ENCODE measurements at places on chromosomes 1 and 21.
A peak's percentile ranks its signal among the peaks of the same experiment; 100 is the strongest.

- no peak for DNase-seq
Observed at GRCh38 chr1:87867626-87868025, 538.9 kb downstream of the LMO4 start.

DNA sequence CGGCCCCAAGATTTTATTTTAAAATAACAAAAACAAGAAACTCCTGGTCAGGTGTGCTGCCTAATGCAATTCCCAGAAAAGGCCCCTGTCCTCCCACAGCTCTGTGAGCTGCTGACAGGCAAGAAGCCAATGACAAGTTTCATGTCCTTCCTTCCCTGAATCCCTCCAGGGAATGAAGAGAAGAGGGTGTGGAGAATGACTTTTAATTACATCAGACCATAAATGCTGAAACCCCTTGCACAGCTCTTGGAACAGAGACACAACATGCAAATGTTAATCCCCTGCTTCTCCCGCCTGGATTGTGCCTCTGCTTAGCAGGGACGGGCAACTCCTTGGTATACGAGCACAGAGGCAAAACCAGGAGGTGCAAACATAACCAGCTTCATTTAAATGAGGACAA is 228.1 kb upstream of the CAMK1G start:
- no peak for DNase-seq

DNA sequence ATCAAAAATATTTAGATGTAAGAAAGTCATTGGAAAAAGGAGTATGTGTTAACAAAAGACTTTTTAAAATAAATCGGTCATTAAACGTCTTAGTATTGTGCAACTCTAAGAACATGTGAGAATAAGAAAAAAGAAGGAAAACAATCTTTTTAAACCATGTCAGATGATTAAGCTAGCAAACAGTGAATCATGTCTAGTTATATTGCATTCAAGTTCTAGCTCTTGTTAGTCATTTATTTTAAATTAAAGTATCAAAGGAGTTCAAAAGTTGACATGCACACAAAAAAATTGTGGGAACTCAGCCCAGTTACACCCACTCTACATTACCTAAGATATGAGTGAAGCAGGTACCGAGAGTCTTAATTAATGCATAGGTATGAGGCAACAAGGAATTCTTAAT is 9.8 kb downstream of the FRRS1 start:
- no peak for DNase-seq

DNA sequence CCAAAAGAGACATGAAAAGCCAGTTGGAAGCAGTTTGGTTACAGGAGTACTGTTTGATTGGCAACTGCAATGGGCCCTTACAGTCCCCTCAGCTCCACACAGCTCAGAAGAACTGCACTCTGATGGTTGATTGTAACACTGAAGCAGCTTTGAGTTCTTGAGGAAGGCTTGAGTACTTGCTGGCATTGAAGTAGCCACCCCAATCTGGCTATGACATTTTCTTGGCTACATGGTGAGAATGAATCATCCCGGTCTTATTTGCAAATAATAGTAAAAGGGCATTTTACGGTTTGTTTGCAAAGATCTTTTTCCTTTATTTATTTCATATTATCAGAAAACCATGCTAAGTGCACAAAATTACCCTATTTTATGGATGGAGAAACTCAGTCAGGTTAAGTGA is 159.7 kb upstream of the BEND5 start:
- DNase-seq, result no peak

- DNase-seq, result no peak
Observed at GRCh38 chr1:231778009-231778719, 151.6 kb downstream of the DISC1 start.

DNA sequence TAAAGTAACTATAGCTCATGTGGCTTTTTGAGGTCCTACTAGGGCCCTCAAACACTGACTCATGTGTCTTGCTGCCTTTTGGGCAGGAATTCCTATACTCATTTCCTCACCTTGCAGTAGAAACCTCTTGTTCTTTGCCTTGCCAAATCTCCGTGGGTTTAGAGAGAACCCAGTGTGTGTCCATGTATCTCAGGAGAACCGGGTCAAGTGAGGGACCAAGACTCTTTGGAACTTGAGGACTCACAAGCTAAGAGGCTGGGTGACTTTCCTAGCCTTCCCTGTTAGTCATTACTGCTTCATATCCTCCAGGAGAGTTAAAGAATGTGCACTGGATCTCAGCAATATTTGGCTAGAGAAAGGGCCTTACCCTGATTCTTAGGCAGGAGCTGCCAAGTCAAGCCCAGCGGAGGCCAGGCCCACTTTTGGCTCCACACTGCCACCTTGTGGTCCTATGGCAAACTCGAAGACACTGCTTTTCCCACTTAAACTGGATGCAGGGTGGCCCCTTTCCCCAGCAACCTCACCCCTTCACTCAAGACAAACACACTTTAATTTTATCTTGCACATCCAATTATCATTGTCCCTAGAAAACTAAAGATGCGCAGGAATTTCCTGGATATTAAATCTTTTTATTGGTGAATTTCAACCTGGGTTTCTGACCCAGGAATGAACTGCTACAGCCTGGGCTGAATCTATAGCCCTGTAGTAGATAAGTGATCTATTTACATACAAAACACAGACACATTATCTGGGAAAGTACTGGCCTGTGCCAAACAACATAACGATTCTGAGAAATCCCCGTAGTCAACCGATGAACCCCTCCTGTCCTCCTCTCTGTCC is 10.6 kb downstream of the AVPR1B start:
- peak; percentile 16 for DNase-seq

- no peak for DNase-seq
Observed at GRCh38 chr1:36874271-36875060, 159.8 kb downstream of the GRIK3 start.

GRCh38 chr1:48082271-48082962 is 85.2 kb upstream of the TRABD2B start:
- no peak for DNase-seq

- no peak for DNase-seq
Observed at GRCh38 chr1:168427051-168427450, 116.7 kb downstream of the XCL2 start.

DNA sequence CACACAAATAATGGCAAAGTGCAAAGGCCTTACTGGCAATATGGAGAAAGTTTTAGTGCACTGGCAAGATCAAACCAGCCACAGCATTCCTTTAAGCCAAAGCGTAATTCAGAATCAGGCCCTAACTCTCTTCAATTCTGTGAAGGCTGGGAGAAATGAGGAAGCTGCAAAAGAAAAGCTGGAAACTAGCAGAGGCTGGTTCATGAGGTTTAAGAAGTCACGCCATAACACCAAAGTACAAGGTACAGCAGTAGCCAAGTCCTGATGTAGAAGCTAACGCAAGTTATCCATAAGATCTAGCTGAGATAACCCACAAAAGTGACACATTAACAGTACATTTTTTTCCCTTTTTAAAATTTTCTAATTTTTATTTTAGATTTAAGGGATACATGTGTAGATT is 57.1 kb downstream of the SLC27A3 start:
- DNase-seq, result no peak

GRCh38 chr1:203638103-203638475 is 11.5 kb downstream of the ATP2B4 start:
- DNase-seq, result no peak

- no peak for DNase-seq
Observed at GRCh38 chr1:155006601-155007101, 4.0 kb downstream of the ZBTB7B start.

DNA sequence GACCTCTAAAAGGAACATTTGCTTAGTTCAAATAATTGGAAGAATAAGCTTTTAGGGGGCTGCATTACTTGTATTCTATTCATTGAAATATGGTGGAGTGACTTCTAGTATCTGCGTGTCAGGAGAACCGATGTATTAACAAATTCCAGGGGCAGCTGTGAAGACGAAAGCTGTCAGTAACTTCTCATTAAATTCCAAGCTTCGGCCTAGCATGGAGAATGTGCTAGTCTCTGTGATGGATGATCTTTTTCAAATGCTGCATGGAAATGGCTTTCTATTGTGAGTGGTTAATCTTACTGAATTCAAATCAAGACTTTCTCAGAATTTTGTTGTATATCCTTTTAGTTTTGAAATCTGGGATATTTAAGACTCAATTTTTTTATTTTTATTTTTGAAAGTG is 429.9 kb downstream of the ADGRL2 start:
- DNase-seq, result no peak

DNA sequence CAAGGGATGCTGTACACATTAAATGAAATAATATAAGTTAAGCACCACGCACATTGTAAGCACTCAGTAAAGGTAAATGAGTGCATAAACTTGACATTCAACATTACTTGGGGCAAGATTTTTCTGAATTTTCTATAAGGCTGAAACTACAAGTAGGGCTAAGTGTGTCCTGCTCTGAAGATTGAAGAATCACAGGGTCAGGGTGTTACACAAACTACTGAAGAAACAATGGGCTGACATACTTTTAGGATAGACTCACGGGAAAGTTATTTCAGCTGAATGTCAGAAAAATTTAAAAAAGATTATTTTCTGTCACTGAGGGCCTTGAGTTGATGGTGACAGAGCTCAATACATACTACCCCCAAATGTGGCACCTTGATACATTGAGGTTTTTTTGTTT is 644.2 kb upstream of the PLXNA2 start:
- DNase-seq, result no peak

DNA sequence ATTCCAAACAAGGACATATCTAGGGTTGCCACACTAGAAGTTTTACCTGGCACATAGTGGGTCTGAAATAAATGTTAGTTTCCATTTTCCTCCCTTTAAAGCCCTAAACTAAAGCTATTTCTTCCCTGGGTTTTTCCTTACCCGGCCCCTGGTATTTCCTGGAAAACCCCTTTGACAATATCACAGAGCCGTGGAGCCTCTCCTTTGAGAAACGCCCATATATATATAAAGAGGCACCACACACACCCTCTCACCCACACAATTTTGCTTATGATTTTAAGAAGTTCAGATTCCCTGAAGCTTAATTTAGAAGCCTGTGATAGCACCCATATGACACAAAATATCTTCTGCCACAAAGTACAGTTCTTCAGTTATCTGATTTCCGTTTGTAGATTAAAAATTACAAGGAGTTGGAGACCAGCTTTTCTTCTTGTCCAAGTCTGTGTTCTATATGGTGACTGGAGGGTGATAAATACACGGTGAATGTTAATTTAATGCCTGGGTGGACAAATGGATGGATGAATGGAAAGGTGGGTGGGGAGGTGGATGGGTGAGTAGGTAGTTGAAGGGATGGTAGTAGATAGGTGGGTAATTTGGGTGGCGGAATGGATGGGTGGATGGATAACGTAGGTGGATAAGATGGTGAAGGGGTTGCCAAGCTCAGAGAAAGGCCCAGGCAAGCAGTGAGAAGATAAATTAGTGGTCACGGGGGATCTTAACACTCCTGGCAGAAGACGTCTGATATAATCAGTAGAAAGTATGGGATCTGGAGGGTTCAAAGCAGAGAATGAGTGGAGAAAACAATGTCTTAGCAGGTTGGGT is 154.4 kb upstream of the FGGY start:
- no peak for DNase-seq

- no peak for DNase-seq
Observed at GRCh38 chr1:107450899-107451664, 310.2 kb downstream of the NTNG1 start.

DNA sequence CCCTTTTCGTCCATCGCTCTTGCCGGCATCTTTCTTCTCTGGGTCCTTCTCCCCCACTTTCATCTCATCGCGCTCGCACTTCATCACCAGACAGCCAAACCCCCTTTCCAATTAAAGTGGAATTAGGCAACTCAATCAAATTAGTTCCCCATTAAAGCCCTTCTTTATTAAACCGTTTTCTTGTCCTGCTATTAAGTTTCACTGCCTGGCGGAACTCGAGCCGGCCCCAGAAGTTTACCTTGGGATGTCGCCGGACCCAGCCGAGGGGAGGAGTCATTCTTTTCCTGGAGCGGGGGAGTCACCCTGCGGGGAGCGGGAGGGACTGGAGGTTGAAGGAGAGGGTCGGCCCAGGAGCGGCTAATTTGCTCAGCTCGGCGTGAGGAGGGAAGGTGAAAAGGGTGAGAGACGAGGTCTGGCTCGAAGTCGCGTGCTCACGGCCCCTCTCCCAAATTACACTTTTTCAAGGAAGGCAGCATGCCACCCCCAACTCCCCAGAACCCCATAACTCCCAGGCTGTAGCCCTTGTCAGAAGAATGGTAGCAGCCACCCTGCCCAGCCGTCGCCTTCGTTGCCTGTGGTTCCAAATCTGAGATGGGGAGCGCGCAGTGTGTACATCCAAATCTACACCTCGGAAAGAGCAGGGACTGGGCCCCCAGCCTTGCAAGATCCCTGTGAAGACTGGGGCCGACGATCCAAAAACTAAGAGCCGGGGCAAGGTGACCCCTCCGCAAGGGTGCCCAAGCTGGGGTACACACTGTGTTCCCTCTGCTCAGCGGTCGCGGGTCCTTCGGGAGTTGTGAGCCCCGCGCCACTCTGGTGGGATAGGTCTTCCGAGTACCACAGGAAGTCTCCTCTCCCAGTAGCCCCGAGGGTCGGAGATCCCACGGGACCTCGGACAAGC is 6.4 kb downstream of the DMRTA2 start:
- no peak for DNase-seq

GRCh38 chr1:37932759-37933158 is 14.1 kb downstream of the INPP5B start:
- DNase-seq, result no peak

GRCh38 chr1:200889571-200889970 is 5.1 kb upstream of the INAVA start:
- DNase-seq, result no peak

DNA sequence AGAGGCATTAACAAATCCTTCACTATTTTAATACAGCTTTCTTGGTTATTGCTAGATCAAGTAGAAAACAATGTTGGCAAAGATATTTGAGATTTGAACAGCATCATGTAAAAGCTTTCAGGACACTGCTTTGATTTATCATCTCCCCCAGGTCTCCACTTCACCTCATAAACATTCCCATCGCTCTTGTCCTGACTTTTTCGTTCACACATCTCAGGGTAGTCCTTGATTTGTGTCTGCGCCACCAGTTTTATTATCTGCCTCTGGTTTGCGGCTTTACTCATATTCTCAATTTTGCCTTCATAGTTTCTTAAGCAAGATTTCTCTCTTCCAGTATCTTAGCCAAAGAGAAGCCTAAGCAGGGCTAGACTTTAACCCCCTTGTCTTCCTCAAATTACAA is 63.5 kb upstream of the ROR1 start:
- no peak for DNase-seq

Measured in NCI-H1436 treated with DMSO at 0.1 percent for 48 hours (cell line).